Stimulated activated CD4-positive, alpha-beta T cell treated with anti-CD3 and anti-CD28 coated beads, Interleukin-12 subunit alpha, Interleukin-12 subunit beta, amount 100 ng/mL, for 48 hours (primary cell): ENCODE measurements at places on chromosomes 2 and 18.

- DNase-seq: no peak
These were observed 19.4 kb upstream of the ZSWIM2 start for GRCh38 chr2:186868344-186868743.

DNA sequence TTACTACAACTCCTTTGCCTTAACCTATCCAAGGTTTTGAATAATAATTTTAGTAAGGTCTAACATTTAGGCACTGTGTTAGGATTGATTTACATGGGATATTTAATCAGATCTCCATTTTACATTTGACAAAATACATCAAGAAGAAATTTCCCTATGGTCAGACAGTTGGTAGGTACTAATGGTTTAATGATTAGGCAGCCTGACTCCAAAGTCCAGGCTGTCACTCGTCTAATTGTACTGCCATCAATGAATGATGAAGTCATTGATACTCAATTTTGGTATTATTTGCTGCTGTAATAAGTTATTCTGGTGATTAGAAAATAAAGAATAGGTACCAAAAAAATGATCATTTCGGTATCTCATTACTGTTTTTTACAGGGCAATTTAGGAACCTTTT is 14.1 kb downstream of the BBS5 start:
- DNase-seq: no peak

DNA sequence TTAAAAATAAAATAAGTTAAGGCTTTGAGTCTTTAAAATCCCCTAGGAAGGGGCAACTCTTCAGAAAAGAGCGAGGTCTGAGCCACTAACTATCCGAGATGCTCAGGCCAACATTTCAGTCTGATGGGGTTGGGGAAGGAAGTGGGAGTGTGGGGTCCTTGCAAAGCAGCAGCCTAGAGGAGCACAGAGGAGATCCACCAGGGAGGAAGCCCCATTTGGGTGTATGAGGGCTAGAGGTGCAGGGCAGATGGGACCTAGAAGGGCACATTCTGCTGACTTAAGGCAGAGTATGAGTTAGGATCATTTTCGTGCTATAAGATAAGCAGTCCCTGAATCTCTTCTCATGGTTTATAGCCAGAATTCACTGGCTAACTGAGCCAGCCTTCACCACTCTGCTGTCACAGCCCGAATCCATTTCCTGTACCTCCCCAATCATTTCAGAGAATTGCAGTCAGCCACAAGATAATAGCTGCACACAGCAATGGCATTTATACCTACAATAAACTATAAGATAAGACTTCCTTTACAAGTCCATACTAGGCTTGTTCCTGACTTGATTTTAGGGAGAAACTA is 37.0 kb downstream of the MRPL30 start:
- no peak for DNase-seq

DNA sequence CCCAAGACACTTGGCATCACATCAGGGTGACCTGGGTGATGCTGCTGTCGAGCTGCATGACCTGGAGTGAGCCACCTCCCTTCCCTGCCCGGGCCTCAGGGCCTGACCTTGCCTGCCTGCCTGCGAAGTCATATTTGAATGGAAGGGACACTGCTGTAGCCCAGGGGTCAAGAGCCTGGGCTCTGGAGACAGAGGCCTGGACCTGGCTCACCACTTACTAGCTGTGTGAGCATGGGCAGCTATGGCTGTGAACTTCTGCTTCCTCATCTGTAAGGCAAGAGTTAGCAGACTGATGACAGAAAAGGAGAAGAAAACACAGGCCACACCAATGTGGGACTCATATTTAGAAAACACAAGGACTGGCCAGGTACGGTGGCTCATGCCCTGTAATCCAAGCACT is 118.7 kb downstream of the ZFP36L2 start:
- DNase-seq: no peak

DNA sequence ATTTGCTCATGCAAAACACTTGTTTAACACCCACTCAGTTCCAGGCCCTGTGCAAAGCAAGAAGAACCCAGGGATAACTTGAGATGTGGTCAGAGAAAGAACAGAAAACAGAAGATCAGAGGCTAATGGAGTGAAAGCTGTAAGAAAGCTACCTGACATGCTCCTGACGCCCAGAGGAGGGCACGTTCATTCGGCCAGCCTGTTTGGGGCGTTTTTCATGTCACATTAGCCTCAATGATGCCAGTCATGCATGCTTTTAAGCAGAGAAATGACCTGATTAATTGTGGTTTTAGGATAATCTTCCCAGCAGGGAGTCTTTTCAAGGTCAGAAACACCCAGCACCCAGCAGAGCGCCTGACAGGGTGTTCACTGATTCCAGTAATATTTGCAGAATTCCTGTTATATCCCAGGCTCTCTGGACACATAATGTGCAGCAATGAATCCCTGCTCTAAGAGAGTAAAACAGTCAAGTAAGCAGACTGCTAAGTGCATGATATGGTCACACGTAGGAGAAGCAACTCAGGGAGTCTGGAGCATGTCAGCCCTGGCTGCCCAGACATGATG is 320.0 kb downstream of the LRATD1 start:
- DNase-seq: no peak
